Activated T-cell treated with anti-CD3 and anti-CD28 coated beads, Interleukin-2, amount 50 U/mL, for 4 hours (primary cell): ENCODE measurements at places on chromosomes 4 and X.

GRCh38 chrX:125205133-125205917 is 114.3 kb upstream of the TEX13C start:
- no peak for DNase-seq

DNA sequence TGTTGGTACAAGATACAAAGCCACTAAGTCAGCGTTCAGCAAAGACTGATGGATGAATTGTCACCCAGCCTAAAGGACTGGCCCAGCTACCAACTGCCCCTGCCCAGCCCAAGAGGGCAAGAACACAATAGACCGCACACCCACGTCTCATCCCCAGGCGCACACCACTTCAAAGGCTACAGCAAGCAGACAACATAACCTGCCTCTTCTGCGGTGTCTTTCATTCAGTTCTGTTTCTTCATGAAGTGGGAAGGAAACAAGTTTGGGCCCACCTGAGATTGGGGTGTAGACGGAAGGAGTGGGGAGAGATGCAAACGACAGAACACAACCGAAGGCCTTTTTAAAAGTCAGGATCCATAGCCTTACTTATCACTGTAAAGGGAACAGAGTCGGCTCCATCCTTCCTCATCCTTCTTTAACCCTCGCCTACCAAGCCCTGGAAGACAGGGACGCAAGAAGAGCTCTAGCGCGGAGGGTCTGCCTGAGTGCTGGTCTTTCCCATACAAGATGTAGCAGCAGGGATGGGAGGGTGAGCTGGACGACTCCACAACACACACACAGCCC is 691 bp downstream of the SCARB2 start:
- no peak for DNase-seq

GRCh38 chrX:39360101-39360500 is 558.8 kb downstream of the MID1IP1 start:
- no peak for DNase-seq

GRCh38 chr4:28232951-28233350 is 1372.3 kb downstream of the STIM2 start:
- DNase-seq, result no peak

DNA sequence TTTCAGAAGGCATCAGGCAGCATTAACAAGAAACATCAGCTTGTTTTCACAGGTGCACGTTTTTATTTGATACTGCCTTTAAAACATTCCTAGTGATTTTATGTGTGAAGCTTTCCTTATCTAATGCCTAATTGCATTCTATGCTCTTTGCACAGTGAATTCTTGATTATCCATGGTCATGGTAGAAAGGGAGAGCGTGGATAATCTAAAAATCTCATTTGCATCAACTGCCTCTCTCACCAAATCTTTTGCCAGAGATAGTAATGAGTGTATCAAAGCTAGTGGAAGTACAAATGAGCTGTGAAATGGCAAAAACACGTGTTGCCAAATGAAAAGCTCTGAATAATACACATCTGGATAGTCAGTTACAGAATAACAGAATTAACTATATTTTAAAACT is 170.5 kb downstream of the NAA11 start:
- DNase-seq, result no peak

- no peak for DNase-seq
These were observed 46.3 kb downstream of the TEX13B start for GRCh38 chrX:107935664-107936433.

GRCh38 chrX:124231451-124231759 is 101.1 kb upstream of the TEX13D start:
- no peak for DNase-seq
